Articular chondrocyte of knee joint (primary cell): ENCODE measurements at places on chromosomes 6 and 20. TPM values are rescaled to one million over a fixed set of nuclear protein-coding genes. Genes with fewer than 3 reads are reported as not detected.

Gene RFX6
- not detected in 2 replicates for total RNA-seq

Gene MYMX
- not detected in 2 replicates for total RNA-seq

Gene POPDC3
- total RNA-seq = 71.8 and 73.3 TPM in 2 replicates

Gene NRSN1
- not detected in 2 replicates for total RNA-seq

Gene HINT3
- total RNA-seq = 17.9 and 21.4 TPM in 2 replicates

Gene C2
- 19.1 and 22.0 TPM in 2 replicates for total RNA-seq

Gene RAD21L1
- not detected in 2 replicates for total RNA-seq
